ENCODE measurements at places on chromosomes 5 and 9. TPM values are rescaled to one million over a fixed set of nuclear protein-coding genes. Genes with fewer than 3 reads are reported as not detected.

MLANA gene
- total RNA-seq, result not detected

PAEP gene
- not detected for total RNA-seq

ERP44 gene
- 18.3 TPM for total RNA-seq

GABRA1 gene
- not detected for total RNA-seq

DMXL1 gene
- 69.7 TPM for total RNA-seq

BBLN gene
- total RNA-seq, result 54.3 TPM

All from aorta (tissue), 5 donors.